ENCODE measurements at places on chromosomes 13 and 19.

DNA sequence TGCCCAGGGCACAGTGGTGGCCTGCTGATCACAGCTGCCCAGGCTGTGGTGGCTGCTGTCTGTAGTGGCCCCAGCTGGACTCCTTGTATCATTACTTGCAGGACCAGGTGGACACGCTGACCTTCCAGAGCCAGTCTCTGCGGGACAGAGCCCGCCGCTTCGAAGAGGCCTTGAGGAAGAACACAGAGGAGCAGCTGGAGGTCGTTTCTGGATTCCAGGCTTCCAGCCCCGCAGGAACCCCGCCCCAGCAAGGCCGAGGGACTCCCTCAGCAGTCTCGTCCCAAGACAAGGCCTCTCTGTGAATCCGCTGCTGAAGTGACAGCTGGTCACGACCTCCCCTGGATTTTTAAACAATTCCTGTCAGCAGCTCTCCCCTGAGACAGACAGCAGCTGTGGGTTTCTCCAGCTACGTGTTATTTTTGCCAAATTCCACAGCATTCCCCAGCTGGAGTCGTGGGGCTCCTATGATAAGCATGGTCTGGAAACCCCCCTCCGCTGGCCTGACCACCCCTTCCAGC lies 98.3 kb downstream of the SLC7A1 start:
- DNase-seq = no peak

DNA sequence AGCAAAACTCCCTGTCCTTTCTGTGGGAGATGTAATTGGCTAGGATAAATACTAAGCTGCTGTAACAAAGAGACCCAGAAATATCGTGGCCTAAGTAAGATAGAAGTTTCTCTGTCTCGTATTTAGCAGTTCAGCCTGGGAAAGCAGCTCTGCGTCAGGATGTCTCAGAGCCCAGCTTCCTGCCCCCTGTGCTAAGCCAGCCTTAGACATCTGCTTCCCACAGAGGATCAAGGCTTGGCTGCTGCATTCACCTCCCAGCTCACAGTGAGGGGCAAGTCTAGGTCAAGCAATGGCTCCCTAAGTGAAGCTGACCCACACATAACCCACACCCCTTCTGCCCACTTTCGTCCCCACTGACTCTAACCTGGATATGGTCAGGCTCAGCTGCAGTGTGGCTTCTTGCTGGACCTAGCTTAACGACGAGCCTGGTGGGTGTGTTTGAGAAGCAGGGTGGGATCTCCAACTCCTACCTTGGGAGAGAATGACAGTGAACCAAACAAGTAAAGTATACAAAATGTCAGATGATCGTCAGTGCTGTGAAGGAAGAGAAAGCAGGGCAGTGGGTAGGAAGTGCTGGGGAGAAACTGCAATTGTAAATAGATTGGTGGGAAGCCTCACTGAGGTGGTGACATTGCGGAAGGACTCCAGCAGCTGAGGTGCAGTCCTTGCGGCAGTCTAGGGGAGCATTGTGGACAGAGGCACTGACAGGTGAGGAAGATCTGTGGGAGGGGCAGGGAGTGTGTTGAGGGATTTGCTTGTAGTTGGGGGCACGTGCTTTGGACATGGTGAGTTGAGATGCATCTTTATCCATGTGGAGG lies 82.9 kb downstream of the TNFRSF19 start:
- no peak for DNase-seq

GRCh38 chr13:62296812-62297211 lies 881.2 kb upstream of the PCDH20 start:
- DNase-seq = no peak

- no peak for DNase-seq
Observed at GRCh38 chr19:27966390-27966816, 1246.5 kb downstream of the UQCRFS1 start.

GRCh38 chr13:27476943-27477703 lies 26.8 kb upstream of the MTIF3 start:
- no peak for DNase-seq

GRCh38 chr19:3359015-3359918 lies 7.1 kb upstream of the NFIC start:
- DNase-seq = peak; percentile 66

- DNase-seq = no peak
Observed at GRCh38 chr13:41716236-41716635, 244.7 kb downstream of the VWA8 start.

- no peak for DNase-seq
Observed at GRCh38 chr19:19514215-19514657, 1.1 kb downstream of the TSSK6 start.

DNA sequence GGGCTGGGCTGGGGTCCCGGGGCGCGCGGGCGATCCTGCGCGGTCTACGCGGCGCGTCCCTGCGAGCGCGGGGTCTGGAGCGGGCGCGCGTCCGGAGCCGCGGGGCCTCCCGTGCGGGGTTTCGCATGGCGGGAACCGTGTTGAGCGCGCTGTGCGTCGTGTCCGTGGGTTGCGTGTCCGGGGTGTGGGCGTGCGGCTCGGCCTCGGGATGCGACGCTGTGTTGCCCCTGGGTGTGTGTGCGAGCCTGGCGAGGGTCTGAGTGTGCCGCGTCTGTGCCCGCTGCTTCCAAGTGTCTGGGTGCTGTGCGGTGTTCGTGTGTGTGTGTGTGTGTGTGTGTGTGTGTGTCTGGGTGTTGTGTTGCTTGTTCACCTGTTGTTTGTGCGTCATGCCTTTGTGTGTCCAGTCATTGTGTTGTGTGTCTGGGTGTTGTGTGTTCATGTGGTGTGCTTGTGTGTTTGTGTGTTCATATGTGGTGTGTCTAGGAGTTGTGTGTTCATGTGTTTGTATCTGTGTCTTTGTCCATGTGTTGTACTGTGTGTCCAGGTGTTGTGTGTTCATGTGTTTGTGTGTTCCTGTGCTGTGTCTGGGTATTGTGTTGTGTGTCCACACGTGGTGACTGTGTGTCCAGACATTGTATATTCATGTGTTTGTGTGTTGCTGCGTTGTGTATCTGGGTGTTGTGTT lies 552 bp downstream of the PLK5 start:
- DNase-seq = no peak
